Hematopoietic multipotent progenitor cell (in vitro differentiated cells): ENCODE measurements at places on chromosomes 5 and 9. TPM values are rescaled to one million over a fixed set of nuclear protein-coding genes. Genes with fewer than 3 reads are reported as not detected.
A peak's percentile ranks its signal among the peaks of the same experiment; 100 is the strongest.

DNA sequence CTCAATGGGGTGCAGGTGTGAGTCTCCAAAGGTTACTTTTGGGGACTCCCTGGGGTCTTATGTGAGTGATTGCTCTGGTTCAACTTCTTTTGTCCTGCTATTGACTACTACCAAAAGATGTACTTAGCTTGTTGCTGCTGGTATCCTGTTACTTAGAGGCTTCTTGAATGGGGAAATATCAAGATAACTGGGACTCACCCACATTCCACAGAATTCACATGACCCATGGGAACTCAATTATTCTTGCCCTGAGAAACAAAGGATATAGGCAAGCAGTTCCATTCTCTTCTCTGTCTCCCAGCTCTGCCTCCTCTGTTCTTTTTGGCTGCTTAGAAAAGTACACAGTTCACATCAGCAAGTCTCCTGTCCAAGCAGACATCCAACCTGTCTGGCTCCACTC is 105.9 kb downstream of the UNC13B start:
- DNase-seq = no peak

- no peak for DNase-seq
Observed at GRCh38 chr5:133760532-133760931, 148.2 kb upstream of the FSTL4 start.

GRCh38 chr5:77400645-77401044 is 91.5 kb downstream of the WDR41 start:
- no peak for DNase-seq

- no peak for DNase-seq
Observed at GRCh38 chr5:157689942-157690689, 18.8 kb downstream of the C5orf52 start.

GRCh38 chr9:116555119-116555518 is 132.0 kb upstream of the TRIM32 start:
- DNase-seq = no peak

GRCh38 chr5:87746341-87746740 is 333.6 kb upstream of the CCNH start:
- DNase-seq = no peak

DNA sequence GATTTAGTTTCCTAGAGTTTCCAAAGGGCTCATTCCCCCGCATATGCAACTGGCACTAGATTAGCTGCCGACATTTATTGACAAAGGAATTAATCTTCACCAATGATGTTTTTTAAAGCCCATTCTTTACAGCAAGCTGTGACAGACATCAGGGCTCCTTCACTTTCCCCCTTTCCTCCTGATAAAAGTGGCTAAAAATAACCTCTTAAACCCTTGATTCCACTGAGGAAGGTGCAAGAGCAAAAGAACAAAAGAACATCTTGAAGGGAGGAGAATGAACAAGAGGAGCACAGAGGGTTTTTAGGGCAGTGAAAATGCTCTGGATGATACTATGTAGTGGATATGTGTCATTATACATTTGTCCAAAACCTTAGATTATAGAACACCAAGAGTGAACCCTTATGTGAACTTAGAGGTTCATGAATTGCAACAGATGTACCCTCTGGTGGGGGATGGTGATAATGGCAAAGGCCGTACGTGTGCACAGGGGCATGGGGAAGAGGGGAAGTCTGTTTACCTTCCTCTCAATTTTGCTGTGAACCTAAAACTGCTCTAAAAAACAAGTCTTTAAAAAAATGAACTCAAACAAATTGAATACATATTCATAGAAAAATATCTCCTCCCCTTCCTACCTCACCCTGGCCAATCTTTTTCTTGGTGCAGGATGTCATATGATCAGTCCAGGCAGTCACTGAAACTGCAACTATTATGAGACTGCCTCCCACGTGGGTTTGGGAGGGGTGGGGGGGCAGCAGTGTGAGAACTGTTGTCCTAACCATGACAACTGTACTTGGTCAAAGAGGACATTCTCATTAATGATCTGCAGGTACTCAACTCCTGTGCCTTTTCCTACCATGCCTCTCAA is 83.0 kb downstream of the MARCHF3 start:
- no peak for DNase-seq

- no peak for DNase-seq
Observed at GRCh38 chr9:32171339-32171738, 213.1 kb upstream of the ACO1 start.

- DNase-seq = no peak
Observed at GRCh38 chr9:29174136-29174535, 1600.9 kb upstream of the C9orf72 start.

GRCh38 chr9:116450378-116451139 is 236.5 kb upstream of the TRIM32 start:
- peak; percentile 38 for DNase-seq

DNA sequence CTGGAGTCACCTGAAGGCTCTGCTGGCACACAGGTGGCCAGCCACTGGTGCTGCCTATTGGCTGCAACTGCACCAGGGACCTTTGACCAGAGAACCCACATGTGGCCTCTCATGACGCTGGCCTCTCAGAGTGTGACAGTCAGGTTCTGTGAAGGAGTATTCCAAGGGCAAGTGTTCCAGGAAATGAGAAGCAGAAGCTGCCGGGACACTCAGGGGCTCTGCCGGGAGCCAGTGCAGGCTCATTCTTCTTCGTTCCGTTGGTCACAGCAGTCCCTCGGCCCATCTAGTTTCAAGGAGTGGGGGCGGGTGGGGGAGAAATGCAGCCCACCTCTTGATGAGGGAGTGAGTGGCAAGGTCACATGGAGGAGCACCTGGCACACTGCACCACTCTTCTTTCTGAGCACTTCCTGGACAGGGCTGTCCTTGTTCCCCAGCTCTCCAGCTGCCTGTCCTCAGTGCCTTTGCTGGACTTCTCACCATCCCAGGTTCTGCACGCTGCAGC is 237.5 kb downstream of the GADD45G start:
- DNase-seq = no peak

CTNNA1 gene
- 141 TPM for total RNA-seq

- no peak for DNase-seq
Observed at GRCh38 chr5:132770476-132771159, 6.4 kb downstream of the SEPTIN8 start.

GRCh38 chr5:17336054-17336453 is 118.6 kb downstream of the BASP1 start:
- no peak for DNase-seq

DNA sequence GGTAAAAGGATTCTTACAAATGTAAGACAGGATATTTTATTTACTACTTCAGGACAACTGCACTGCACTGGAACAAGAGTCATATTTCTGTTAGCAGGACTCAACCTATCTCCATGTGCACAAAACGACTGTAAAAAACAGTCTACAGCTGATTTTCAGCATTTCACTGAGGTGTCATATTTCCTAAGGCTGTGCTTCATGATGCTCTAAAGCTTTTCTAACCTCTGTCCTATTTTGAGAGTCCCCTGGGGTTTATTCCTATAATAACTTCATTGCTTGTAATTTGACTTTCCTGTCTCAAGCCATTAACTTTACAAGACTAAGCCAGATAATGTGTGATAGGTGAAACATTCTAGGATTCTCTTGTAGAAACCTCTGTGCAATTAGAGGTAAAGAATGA is 472.3 kb downstream of the HINT1 start:
- DNase-seq = no peak

DNA sequence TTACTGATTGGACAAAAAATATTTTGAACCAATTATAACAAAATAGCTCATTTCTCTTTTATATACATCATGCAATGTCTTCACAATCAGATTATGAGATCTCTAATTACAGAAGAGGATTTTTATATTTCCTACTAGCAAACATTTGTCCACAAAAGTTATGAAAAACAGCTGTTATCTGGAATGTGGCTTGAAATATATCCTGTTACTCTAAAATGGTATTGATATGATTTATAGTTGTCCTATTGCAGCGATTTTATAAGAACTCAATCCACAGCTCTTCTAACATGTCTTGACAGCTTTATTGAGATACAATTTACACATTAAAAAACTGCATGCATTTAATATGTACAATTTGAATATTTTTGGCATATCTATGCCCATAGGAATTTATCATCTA is 779.9 kb upstream of the ACO1 start:
- DNase-seq = no peak

OR13C9 gene
- total RNA-seq = 0.54 TPM

- DNase-seq = peak; percentile 69
Observed at GRCh38 chr5:56816546-56817081, 1.3 kb downstream of the MAP3K1 start.

- DNase-seq = no peak
Observed at GRCh38 chr5:122458278-122458872, 146.3 kb downstream of the SNCAIP start.

DNA sequence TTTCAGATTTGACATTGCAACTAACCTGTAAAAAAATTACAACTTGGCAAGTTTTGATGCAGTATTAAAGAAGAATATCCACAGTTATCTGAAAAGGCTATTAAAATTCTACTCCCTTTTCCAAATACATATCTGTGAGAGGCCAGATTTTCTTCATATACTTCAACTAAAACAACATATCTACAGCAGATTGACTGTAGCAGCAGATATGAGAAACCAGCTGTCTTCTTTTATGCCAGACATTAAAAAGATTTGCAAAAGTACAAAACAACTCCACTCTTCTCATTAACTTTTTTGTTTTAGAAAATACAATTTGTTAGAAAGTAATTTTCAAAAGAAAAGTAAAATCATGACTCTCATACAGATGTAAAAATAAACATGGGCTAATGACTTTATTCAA is 281.1 kb upstream of the PCSK5 start:
- DNase-seq = no peak

DNA sequence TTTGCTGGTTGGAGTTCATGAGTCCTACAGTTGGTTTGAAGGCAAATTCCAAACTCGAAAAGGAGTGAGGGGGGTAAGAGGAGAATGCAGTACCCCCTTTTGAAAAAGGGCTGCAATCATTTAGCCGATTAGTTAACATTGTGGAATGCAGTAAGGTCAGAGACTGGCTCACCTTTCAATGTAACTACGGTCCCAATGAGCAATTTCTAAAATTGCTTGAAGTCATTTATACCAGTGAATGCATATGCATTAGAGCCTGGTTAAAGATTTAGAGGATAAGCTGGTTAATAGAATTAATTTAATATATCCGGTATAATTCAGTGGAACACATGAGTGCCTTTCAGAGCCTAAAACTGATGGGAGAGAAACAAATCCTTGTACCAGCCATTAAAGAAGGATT is 172.6 kb upstream of the PAPPA start:
- DNase-seq = no peak

DNA sequence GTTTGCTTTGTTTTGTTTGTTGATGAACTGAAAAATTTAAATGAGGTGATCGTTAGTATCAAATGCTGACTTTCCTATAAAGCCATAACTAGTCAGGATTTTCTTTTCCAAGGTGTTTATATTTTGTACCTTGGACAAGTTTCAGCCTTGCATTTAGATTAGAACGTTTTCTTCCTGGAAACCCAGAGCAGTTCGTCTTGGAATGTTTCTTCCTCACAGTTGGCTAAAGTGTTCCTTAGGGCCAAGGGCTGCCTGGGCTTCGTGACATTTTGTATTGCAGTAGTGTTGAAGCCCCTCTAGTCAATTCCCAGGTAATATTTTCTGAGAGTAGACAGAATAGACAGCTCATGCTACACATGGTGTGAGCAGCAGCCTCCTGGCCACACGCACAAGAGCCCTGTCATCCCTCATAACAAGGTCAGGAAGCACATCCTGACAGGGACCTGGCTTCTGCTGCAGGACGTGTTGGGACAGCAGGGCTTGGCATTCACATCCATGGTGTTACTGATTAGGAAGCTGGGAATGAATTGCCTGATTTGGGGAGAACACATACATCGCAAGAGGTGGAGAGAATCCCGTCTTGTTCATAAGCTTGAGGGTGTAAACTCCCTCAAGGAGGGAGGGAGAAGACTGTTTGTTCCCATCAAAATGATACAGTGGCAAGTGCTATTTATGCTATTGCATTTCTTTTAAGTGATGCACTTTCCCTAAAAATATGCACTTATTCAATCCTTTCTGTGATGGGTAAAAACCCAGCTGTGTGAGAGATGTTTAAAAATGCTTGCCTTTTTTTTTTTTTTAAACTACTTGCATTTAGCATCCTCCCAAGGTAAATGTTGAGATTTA is 31.7 kb downstream of the FUBP3 start:
- no peak for DNase-seq

DNA sequence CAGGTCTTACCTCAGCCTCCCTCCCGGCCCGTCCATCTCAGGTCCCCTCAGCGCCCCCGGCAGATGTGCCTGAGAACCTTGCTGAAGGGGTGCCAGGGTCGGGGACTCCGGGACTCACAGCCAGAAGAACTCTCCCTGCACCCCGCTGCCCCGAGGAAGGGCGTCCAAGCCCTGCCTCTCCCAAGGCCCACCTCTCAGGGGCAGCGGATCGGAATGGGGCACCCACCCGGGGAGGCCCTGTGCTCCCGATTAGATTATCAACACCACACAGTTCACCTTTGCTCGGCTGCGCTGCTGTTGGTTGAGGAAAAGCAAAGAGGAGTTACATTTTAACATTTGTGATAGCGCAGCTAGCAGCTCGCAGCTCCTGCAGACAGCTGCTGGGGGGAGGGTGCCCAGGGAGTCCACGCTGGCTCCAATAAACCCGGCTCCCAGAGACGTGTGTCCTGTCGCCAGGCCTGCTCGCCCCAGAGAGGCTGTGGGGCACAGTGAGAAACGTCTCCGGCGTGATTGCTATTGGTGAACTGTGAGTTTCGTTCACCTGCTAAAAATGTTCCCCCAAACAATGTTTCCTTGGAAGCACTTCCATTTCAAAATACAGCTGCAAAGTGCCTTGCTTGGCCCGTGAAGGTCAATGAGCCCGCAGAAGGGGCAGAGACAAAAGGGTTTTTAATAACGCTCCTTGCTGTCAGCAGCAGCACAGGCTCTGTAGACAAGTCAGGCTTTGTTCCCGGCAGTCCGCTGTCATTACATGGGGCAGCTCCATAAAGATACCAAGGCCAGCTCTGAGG is 18.6 kb upstream of the SLC6A19 start:
- DNase-seq = no peak

GRCh38 chr5:172841256-172841655 is 7.2 kb downstream of the ERGIC1 start:
- DNase-seq = no peak

DNA sequence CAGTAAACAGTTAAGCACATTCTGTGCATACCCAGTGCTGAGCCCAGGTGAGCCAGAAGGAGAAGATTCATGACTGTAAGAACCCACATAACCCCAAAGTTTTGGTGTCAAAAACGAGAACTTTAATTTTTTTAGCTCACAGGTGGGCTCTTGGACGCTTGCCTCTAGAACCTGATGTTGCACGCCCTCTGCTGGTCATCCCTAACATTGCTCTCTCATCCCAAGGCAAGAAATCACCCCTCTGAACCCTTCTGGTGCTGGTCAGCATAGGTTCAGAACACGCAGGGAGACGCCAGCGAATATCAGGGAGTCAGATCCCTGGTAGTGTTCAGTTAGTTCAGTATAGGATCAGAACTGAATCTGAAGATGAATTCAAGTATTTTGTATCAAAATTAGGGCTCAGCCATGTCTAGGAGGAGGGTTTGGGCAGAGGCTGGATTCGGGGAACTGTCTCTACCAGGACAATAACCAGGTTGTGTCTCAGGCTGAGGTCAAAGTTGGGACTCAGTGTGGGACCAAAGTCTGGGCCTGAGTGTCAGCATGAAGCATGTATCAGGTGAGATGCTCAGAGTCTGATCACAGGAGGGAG is 4.1 kb upstream of the DNAJB5 start:
- peak; percentile 57 for DNase-seq
